NCI-H1105 treated with DMSO at 0.1 percent for 48 hours (cell line): ENCODE measurements at places on chromosomes 1 and 21.

GRCh38 chr1:64578270-64578973 lies 108.5 kb downstream of the CACHD1 start:
- no peak for DNase-seq

- no peak for DNase-seq
Observed at GRCh38 chr1:23132033-23132432, 36.6 kb downstream of the LUZP1 start.

DNA sequence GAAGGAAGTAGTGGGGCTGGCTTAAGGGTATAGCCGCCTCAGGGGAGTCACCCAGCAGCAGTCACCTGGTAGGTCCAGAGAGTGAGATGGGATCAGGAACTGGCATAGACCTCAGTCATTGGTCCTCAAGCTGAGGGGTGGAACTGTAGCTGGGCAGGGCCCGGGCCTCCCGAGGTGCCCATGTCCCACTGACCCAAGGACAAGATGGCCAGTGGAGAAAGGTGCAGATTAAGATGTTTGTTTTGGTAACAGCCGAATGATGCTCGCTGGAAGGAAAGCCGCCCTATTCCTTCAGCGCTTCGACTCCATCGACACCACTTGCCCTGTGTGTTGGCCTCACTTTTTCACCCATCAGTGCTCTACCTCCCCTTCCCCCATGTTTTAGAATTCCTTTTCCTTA lies 16.4 kb downstream of the COL9A2 start:
- DNase-seq: no peak

- no peak for DNase-seq
Observed at GRCh38 chr1:222225316-222225691, 322.6 kb downstream of the HHIPL2 start.

DNA sequence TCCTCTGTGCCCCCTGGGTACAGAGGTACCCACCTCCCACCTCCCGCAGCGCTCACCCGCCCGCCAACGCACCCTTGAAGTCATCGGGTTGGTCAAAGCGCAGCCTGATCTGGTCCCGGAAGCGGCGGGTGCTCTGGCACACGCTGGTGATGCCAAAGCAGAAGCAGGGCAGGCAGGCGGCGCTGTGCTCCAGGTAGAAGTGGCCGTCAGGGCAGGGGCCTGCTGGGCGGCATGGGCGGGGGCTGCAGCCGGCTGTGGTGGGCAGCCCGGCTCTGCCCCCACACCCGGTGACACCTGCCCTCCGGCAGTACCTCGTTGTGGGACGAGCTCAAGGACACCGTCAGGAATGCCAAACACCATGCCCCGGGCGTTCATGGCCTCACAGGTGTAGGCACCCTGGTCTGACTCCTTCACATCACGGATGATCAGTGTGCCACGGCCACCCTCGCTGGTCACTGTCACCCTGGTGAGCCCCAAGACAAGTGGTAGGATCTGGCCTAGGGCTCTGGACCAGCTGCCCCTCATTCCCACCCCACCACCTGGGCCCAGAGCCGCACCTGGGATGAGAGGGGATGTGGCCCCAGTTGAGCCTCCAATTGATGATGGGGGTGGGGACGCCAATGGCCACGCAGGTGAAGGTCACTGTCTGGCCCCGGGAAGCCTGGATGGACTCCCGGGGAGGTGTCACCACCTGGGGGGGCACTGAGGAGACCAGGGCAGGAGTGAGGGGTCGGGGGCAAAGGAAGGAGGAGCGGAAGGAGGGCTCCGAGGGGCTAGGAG lies 52.5 kb downstream of the HSPG2 start:
- DNase-seq: no peak

DNA sequence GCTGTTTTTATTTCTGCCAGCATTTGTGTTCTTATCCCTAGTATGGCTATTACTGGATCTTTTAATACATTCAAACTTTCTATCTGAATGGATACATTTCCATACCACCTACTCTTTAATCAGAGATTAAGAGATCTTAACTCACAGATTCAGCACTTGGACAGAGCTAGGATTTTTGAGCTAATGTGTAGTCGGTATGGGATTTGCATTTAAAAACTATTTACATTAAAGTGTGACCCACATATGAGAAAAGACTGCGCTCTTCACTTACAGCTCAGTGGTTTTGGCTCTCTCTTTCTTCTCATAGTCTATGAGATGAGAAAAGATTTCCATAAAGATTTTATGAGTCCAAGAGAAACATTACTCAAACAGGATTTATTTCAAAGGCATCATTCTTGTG lies 16.4 kb downstream of the HMGB4 start:
- no peak for DNase-seq

- no peak for DNase-seq
Observed at GRCh38 chr21:28789523-28789922, 203.2 kb downstream of the LTN1 start.
